Lung microvascular endothelial cell (primary cell): ENCODE measurements at places on chromosomes 2 and 18. TPM values are rescaled to one million over a fixed set of nuclear protein-coding genes. Genes with fewer than 3 reads are reported as not detected.

Gene HRH4
- total RNA-seq, result not detected in 2 replicates

Gene CCBE1
- under 0.01 and 0.22 TPM in 2 replicates for total RNA-seq

DNA sequence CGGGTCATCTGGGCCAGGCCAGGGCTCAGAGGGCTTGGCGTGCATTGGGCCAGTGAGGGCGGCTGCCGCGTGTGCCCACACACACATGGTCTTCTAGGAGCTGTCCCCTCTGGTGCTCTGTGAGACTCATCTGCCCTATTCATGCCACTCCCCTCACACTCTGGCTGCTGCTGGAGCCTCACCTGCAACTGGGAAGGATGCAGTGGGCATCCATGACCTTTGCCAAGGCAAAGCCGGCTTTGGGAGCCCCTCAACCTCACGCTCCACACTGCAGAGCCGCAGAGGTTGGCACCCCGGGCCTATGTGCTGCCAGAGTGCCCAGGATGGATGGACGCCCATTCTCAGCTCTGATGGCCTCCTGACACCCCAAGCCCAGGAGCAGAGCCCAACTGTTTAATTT is 330.2 kb upstream of the SALL3 start:
- no peak for DNase-seq

Gene PRKD3
- total RNA-seq, result 48.4 and 51.0 TPM in 2 replicates

- no peak for DNase-seq
Measured at GRCh38 chr2:217694291-217694690, 308.5 kb downstream of the TNS1 start.

DNA sequence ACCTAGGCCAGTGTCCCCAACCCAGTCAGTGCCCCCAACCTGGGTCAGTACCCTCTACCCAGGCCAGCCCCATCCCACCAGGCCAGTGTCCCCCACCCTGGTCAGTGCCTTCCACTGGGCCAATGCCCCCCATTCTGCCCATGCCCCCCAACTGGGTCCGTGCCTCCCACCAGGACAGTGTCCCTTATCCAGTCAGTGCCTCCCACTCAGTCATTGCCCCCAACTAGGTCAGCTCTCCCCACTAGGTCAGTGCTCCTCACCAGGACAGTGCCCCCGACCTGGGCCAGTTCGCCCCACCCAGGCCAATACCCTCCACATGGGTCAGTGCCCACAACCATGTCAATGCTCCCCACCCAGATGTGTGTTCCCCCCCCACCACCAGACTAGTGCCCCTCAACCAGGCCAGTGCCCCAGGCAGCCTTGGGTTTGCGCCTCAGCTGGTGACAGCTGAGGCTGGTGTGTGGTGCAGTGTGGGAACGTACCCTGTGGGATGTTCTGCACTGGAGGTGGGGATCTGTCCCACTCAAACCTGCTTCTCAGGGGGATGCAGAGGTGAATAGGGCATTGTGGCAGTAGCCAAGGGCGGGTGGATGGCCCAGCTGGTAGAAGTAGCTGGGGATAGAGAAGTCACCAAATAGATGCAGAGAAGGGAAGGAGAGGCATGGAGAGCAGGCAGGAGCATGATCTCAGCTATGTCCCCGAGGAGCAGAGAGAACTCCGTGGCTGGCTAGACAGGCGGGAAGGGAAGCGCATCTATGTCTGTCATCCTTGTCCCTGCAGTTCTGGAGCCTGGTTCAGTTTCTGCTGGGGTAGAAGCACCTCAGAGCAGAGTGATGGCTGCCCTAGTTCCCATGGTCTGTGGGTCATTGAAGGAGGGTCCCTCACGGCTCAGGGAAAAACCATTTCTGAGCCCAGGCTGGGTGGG is 168.8 kb downstream of the SH3RF3 start:
- DNase-seq, result no peak

- DNase-seq, result no peak
Measured at GRCh38 chr2:77808599-77808998, 286.4 kb upstream of the LRRTM4 start.

DNA sequence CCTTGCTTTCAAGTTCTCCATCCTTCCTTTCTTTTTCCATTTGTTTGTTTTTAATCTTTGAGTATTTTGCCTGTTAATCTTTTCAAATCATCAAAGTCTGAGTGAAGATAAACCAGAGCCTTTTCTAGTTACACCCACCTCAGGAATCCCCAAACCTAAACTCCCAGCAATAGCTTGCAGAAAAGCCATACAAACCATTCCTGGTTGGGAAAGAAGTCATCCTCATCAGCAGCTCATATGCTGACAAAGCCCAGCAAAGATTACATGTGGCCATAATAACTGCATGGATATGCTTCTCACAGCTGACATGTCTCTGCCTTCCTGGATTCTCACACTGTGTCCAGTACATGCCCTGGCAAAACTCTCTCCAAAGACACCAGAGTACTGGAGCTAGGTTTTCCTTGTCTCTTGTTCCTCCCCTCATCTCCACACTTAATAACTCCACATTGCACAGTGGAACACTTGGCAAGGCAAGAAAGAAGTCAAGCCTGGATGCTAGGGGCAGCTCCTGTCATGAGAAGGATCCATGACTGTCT is 126.4 kb upstream of the TLK1 start:
- no peak for DNase-seq

Gene PLCL1
- 0.20 and 1.7 TPM in 2 replicates for total RNA-seq

Gene VAMP8
- total RNA-seq, result 9.7 and 13.7 TPM in 2 replicates

DNA sequence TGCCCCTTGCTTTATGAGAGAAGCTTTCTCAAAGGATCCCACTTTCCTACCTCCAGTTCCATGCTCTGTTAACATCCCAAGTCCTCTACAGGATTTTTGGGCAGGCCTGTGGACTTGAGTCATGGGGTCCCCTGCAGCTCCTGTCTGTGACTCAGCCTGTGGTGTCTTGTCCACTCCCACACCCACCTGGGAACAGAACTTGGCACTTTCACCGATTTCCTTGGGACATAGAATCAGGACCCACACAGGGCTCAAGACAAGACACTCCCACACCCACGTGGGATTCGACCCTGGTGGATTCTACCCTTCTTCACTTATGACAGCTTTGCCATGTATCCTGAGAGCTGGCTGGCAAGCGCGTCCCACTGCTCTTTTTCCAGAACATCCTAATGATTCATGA is 30.7 kb upstream of the HDAC4 start:
- DNase-seq, result no peak

Gene CFC1
- total RNA-seq, result not detected in 2 replicates

Gene HOXD4
- 1.3 and 4.4 TPM in 2 replicates for total RNA-seq

GRCh38 chr2:102296449-102296848 is 14.9 kb upstream of the IL1RL1 start:
- no peak for DNase-seq

Gene ZC3H6
- 1.2 and 1.5 TPM in 2 replicates for total RNA-seq

Gene CELF4
- not detected in 2 replicates for total RNA-seq

- no peak for DNase-seq
Measured at GRCh38 chr2:226489775-226490541, 309.7 kb downstream of the IRS1 start.

- DNase-seq, result peak; percentile 56
Measured at GRCh38 chr2:33529771-33530481, 53.5 kb downstream of the RASGRP3 start.

GRCh38 chr2:1156531-1156930 is 205.9 kb downstream of the SNTG2 start:
- DNase-seq, result no peak

Gene SLC30A3
- total RNA-seq, result 7.8 and 16.9 TPM in 2 replicates

DNA sequence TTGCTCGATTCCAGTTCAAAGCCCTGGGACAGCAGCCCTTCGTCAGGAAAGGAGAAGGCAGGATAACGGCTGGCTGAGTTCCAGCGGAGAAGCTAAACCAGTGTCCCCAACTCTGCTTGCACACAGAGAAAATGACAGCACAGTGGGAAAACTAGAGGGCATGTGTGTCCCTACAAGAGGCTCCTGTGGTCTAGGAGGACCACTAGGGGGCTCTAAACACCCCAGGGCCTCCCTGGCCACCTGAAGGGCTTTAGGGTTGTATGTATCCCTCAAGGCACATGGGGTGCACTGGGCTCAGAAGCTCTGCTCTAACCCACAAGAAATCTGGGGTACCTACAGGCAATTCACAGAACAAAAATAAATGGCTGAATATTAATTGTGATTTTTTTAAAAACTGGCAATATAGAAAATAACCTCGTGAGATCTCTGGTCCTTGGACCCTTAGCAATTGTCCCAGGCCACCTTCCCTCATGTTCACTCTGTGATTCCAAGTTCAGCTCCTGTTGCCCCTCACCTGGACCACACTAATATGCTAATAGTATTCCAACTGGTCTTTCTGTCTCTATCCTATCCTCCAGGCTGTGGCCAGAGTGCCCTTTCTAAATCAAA is 17.5 kb downstream of the STAT1 start:
- peak; percentile 54 for DNase-seq

- DNase-seq, result no peak
Measured at GRCh38 chr2:125169022-125169763, 1144.1 kb downstream of the CNTNAP5 start.

- no peak for DNase-seq
Measured at GRCh38 chr2:3243804-3244203, 133.8 kb downstream of the EIPR1 start.

Gene DAW1
- 0.20 and 0.22 TPM in 2 replicates for total RNA-seq

DNA sequence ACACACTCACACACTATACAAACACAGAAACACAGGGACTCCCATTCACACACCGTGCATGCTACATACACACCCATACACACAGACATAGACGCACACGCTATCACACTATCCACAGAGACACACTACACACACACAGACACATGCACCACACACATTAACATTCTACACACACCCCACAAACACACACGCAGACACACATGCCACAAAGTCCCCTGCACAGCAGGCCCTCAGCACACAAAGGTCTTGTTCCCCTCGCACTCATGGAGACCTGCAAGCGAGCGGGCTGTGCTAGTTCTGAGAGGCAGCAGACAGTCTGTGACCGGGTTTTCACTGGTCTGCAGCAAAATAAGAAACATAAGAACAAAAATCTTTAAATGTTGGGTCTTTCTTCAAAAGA is 429.6 kb upstream of the SALL3 start:
- no peak for DNase-seq

Gene GCG
- total RNA-seq, result not detected in 2 replicates

- DNase-seq, result no peak
Measured at GRCh38 chr2:181673173-181673572, 7.1 kb downstream of the NEUROD1 start.

Gene SLC11A1
- total RNA-seq, result under 0.01 and 0.20 TPM in 2 replicates

Gene FAM237A
- not detected in 2 replicates for total RNA-seq

Gene CCDC142
- 7.8 and 16.9 TPM in 2 replicates for total RNA-seq

Gene VIL1
- total RNA-seq, result not detected in 2 replicates

DNA sequence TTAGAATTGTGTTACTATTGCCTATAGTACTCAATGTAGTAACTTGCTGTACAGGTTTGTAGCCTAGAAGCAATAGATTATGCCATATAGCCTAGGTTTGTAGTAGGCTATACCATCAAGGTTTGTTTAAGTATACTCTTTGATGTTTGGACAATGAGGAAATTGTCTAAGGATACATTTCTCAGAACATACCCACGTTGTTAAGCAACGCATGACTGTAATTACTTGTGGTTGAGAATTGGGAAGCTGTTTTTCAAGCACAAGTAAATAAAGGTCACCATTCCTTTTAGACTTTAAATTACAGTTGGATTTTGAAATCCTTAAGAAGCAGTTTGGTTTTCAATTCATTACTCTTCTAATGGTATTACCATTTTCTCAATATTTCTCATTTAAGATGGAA is 89.8 kb upstream of the KCNH7 start:
- DNase-seq, result no peak

GRCh38 chr2:101435001-101435862 is 39.7 kb downstream of the RFX8 start:
- no peak for DNase-seq

DNA sequence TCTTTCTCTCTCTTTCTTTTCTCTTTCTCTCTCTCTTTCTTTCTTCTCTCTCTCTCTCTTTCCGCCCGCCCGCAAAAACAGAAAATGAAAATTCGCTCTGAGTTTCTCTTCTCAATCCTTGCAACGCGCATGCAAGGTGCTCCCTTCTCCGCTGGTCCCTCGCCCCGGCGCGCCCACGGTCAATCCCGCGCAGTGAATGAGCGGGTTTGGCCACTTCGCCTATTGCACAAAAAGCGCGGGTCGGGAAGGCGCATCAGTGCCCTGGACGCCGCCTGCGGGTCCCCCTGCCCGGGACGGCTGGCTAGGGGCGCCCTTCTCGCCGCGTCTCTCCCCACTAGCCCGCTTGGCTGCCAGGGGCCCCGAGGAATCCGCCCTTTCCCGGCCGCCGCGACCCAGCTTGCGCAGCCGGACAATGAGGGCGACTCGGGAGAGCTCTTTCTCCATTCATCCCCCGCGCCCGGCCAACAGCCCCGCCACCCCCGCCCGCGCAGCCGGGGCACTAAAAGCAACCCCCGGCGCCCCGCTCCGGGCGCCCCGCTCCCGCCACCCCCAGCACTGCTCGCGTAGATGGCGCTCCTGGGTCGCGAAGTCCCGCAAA is 706 bp downstream of the LAMA1 start:
- DNase-seq, result no peak

DNA sequence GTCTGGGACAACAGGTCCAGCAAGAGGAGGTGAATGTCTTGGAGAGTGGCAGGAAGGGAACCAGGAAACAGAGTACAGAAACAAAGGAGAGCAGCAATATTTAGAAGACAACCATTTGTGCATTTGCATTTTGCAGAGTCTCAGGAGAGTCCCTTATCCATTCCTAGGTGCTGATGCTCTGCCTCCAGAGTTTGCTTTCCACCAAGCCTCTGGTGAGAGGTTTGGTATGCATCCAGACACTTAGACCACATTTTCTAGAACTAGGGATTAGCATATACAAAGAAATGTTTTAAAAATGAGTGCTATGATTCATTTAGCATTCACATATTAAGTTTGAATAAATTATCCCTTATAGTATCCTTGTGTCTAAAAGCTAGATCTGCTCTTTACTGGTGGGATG is 18.5 kb upstream of the LRATD1 start:
- no peak for DNase-seq

Gene DYNAP
- total RNA-seq, result not detected in 2 replicates

DNA sequence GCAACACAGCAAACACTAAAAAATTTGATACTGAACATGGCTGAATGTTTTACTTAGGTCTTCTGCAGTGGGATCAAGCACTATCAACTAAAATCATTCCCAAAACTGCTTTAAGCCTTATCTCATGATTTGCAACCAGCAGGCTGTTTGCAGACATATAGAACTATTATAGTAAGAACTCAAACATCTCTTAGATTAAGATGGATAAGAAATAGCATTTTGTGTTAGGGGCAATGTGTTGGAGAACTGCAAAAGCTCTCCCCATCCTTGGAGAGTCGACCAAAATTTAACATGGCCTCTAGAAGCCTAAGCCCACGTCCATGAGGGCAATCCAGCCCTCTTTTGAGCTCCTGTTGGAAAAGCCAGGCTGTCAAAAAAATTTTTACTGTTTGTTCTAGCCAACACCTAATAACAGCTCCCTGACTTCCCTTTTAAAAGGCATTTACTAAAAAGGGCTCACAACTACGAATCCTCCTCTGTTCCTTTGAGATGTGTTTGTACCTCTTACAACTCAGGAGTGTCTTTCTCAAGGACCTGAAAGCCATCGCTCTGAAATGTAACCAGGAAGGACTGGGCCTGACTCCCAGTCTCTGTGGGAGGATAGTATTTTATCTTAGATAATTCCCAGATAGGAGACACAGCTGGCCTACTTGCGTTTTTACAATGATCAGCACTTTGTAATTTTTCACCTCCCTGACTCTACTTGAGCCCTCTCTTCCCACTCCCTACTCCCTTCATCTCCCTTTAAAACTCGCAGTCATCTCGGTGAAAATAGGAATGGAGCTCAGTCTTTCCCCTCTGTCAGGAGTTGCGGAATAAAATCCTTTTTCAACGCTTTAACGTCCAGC is 1.4 kb downstream of the KRCC1 start:
- DNase-seq, result no peak

- no peak for DNase-seq
Measured at GRCh38 chr2:169362894-169363559, 693 bp upstream of the LRP2 start.
